WTC11 (cell line): ENCODE measurements at places on chromosomes 11 and 22.

DNA sequence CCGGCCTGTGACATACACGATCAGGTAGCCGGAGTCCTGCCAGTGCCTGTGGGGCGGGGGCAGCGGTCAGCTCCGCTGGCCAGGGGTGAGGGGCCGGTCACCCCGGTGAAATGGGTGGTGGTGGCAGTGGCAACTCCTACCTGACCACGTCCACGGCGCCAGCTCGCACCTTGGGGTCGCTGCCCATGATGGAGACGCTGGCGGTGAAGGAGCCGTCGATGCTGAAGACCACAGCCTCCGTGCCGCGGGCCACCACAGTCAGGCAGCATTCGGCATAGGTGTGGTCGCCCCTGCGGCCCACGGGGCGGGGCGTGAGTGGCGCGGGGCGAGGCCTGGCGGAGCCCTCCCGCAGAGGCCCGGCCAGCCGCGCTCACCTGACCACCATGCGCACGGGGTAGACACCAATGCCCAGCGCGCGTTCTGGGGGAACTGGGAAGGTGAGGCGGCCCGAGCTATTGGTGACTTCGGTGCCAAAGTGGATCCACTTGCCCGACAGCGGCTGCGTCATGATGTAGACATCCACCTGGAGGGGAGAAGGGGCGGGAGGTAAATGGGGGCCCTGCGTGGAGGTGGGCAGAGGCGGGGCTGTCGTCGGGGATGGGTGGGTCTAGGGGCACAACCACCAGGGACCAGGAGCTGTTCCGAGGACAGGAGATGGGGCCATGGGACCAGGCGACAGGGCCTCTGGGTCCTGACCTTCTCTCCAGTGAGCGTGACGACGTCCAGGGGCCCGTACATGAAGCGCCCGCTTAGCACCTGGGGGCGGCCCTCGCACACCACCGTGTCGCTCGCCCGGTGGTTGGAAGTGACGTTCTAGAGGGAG is 10.9 kb downstream of the AIP start:
- no peak for DNase-seq

DNA sequence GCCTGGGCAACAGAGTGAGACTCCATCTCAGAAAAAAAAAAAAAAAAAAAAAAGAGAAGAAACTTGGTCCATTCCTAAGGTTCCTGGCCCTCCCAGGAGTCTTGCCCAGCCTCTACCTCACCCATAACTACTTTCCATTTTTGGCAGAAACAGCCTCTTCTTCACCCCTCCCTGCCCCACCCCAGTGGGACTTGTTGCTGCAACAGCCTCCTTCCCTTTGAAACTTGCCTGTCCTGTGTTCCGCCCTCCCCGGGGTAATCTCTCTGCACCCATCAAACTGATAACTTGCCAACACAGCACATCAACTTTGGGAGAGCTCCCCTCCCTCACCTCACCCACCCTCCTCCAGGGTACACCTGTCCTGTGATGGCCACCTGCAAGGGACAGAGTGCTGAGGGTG is 10.0 kb upstream of the FAM83F start:
- DNase-seq, result no peak

DNA sequence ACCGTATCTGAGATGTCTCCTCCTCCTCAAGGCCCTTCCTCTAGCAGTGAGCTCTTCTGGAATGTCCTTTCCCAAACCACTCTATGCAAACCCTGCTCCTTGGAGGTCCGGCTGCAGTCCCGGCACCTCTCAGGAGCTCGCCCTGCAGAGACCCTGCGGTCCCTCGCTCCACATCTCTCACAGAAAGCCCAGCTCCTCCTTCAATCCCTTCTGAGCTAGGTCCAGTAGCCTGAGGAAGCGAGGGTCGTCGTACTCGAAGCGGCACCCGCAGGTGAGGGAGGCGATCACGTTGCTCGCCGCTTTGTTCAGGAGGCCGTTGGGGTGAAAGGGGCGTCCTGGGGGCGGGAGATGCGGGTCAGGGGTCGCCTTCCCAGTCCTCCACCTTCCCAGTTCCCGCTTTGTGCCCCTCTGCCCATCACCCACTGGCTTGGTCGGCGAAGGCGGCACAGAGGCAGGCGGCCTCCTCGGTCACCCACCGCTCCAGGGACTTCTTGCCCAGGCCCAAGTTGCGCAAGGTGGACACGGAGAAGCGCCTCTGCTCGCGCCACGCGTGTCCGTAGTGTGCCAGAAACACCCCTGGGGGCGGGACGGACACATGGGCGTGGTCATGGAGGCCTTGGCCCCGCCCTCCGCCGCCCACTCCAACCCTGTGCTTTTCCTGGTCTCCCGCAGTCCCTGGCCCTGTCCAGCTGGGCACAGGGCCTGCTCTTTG is 21.5 kb upstream of the CYP2D6 start:
- peak; percentile 49 for DNase-seq

DNA sequence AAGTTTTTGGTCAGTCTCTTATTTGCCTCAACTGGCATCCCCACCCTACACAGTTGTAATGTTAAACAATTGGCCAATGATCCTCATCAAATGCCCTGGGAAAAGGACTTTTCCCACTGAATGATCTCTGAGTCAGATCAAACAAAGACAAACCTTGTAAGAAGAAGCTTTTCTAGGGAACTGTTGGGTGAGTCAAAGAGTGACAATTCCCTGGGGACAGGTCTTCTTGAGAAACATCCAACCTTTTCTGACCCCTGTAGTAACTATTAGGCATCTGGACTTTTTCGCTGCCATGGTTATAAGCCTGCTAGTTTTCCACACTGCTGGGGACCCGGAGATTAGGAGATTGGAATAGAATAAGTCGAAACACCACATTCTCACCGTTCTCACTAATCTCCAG is 789.8 kb upstream of the API5 start:
- DNase-seq, result no peak

DNA sequence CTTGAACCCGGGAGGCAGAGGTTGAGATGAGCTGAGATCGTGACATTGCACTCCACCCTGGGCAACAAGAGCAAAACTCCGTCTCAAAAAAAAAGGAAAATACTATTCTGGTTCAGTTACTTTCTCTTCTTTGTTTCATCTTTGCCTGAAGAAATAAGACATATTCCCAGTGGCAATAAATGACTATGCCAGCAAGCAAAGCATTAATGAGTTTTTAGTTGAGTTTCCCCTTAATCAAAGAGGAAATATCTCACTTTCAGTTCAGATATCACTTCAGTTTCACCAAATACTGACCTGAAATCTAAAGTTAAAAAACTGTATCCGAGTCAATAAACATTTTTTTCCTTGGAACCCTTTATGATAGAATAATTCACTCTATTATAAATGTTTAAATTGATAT is 10.4 kb downstream of the PISD start:
- DNase-seq, result no peak

- DNase-seq, result no peak
Observed at GRCh38 chr11:64877390-64878222, 815 bp downstream of the EHD1 start.

- DNase-seq, result no peak
Observed at GRCh38 chr11:99452075-99452474, 431.3 kb downstream of the CNTN5 start.

DNA sequence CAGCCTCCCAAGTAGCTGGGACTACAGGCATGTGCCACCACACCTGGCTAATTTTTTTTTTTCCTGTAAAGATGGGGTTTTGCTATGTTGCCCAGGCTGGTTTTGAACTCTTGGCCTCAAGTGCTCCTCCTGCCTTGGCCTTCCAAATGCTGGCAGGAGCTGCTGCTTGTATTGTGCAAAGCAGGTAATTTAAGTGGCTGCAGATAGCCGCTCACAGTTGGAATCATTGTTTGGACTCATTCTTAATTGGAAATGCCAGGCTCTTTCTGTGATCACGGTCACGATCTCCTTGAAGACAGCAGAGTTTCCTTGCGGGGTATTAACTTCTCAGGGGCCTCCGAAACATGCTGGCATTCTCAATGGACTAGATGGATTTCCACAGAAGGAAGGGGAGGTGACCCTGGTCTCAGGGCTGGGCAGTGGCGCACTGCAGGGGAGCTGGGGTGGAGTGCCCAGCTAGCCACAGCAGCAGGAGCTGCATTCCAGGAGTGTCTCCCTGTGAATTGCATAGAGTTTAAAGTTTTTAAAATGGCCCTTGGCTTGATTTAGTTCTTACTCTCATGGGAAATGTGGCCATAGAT is 136.1 kb downstream of the MORC2 start:
- DNase-seq, result no peak

DNA sequence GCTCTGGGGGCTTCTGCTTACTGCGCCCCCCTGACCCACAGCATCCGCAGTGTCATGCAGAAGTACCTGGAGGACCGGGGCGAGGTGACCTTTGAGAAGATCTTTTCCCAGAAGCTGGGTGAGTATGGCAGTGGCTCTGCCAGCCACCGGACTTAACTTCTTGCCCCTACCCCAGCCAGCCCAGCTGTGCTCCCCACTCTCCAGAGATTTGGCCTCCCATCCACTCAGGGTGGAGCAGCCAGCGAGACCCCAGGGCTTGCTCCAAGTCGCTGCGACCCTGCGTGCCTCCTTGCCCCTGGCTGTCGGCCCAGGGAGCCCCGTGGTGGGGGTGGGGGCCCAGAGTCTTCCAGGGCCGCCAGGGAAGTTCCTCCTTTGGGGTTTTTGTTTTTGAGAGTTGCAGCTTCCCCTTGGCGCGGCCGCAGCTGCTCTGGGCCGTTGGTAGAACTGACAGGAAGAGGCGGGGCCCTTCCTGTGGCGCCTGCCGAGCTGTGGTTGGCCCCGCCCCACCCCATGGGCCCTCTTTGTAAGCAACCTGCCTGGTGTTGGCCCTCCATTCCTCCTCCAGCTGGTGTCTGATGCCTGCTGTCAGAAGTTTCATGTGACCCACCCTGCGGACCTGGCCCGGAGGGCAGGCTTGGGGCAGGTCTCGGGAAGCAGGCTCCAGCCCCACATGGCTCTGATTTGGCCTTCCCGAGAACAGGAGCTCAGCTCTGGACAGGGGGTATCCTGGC is 11.1 kb downstream of the GRK2 start:
- DNase-seq, result peak; percentile 83

DNA sequence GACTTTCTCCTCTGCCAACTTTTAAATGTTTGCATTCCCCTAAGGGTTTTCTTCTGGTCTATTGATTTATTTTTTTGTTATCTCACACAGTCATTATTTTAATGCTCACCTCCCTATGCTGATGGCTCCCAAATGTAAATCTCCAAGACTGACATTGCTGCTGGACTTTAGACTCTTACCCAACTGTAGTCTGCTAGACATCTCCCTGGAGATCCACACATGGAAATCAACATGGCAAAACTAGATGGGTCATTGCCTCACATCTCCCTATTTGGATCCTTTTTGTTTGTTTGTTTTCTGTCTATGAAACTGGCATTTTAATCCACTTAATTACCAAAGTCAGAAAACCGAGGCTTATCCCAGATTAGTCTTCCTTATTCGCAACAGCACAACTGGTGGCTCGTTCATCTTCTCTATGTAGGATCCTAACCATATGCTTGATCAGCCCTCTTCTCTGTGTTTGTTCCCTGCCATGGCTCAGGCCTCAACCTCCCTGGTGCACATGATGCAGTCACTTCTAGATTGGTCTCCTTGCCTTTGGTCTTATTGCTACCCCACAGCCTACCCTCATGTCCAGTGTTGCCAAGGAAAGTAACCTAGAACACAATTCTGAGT is 37.3 kb downstream of the SC5D start:
- no peak for DNase-seq

- no peak for DNase-seq
Observed at GRCh38 chr11:75013051-75013450, 24.3 kb downstream of the NEU3 start.

DNA sequence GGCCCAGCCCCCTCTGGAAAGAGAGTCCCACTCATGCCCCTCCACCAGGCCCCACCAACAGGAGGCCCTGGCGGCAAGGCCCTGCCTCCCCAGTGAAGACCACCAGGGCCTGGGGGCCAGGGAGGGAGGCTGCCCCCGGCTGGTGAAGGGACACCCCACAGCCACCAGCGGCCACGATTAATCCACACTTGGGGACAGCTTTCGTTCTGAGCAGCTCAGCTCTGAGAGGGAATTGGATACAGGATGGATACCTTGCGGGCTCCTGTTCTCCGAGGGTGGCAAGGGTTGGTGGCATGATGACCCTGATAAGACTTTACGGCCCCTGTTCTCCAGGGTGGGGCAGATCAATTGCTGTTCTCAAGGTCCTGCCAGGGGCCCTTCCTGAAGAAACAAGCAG is 6.9 kb upstream of the NLRP6 start:
- DNase-seq, result no peak

DNA sequence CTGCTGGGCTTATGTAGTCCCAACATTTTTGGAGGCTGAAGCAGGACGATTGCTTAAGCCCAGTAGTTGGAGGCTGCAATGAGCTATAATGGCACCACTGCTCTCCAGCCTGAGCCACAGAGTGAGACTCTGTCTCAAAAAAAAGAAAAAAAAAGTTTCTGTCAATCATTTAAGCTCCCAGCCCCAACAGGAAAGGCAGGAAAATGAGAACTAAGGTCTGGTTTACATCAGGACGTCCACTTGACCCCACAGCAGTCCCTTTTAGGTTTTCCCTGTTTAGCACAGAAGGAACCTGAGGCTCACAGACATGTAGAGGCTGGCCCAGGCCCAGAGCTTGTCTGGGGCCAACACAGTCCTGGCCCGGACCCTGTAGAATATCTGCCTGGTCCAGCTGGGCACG is 9.2 kb upstream of the TTLL1 start:
- DNase-seq, result no peak

DNA sequence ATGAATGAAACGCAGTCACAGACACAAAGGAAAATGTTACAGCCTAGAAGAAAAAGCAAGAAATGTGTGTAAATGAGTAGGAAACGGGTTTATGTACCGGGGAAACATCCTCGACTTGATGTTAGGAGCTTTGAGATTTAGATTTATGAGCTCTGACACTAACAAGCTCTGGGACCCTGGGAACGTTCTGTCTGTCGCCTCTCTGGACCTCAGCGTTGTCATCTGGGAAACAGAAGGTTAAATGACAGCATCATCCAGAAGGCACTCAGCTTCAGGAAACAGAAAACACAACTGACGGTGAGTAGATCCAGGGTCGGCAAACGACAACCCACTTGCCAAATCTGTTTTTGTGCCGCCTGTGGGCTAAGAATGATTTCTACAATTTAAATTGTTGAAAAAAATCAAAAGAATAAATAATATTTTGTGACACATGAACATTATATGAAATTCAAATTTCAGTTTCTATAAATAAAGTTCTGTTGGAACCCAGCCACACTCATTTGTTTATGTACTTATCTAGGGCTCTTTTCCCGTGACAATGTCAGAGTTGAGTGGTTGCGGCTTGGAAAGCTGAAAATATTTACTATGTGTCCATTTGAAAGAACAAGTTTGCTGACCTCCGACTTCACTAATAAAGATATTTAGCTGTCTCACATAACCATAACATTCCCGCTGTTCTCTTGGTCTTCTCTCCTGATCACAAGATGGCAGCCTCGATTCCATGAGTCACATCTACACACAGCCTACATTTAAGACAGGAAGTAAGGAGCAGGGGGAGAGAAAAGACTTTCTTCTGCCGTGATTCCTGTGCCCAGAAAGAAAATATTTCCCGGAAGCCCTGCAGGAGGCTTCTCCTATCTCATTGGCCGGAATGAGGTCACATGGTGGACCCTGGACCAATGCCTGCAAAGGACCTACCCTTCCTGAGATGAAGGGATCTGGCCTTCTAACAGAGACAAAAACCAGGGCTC is 47.1 kb upstream of the SYT13 start:
- peak; percentile 44 for DNase-seq

- no peak for DNase-seq
Observed at GRCh38 chr11:20518323-20518834, 81.0 kb upstream of the SLC6A5 start.

- DNase-seq, result no peak
Observed at GRCh38 chr11:125359130-125359529, 136.9 kb downstream of the FEZ1 start.
